BJ (cell line): ENCODE measurements at places on chromosomes 1 and 21.

- DNase-seq = no peak
Observed at GRCh38 chr1:173297798-173298391, 90.8 kb upstream of the TNFSF4 start.

DNA sequence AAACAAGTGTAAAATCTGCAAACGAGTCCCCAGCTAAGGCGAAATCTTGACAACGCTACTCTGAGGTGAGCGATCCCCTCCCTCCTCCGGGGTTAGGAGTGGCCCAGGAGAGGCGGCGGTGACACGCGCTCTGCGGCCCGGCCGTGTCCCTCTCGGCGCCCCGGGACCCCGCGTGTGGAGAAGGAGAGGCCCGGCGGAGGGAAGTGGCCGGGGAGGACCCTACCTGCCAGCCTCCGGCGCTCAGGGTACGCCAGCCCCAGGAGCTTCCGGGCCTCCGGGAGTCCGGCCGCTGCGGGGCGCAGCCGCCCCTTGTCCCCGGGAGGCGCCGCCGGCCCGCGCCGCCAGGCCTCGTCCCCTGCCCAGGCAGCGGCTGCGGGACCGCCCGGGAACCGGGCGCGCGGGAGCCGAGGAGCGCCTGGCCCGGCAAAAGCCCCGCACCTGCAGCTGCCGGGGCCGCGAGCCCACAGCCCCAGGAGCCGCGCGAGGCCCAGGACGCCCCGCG lies 543 bp downstream of the ABCB10 start:
- DNase-seq = no peak

DNA sequence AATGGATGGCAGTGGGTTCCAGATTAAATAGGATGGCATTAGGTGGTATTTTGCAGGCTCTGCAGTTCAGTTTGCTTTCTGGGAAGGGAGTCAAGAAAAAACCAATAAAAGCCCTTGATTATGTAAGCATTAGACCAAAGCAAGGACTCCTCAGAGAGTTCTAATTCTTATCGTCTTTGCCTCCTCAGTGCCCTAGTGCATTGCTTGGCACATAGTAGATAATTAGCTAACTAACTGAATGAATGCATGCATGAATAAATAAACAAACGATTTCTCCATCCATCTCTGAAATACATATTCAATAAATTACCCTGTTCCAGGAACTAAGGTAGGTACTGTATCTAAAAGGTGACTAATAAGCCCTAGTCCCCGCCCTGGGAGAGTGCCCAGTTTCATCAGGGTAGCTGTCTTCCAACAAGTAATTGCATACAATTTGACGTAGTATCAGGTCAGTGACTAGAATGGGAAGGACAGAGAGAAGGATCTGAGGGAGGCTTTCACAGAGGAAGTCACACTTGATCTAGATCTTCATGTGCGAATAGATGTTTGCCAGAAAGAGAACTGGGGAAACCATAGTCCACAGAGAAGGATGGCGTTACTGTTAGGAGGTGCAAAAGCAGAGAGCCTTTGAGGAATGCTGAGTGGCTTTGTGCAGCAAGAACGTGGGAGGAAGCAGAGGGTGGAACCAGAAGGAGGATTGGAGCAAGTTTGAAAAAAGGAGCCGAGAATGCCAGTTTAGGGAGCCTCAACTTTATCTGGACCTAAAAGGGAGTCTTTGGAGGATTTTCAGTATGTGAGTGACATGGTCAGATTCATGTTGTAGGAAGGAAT lies 111.4 kb downstream of the TBX19 start:
- DNase-seq = no peak

DNA sequence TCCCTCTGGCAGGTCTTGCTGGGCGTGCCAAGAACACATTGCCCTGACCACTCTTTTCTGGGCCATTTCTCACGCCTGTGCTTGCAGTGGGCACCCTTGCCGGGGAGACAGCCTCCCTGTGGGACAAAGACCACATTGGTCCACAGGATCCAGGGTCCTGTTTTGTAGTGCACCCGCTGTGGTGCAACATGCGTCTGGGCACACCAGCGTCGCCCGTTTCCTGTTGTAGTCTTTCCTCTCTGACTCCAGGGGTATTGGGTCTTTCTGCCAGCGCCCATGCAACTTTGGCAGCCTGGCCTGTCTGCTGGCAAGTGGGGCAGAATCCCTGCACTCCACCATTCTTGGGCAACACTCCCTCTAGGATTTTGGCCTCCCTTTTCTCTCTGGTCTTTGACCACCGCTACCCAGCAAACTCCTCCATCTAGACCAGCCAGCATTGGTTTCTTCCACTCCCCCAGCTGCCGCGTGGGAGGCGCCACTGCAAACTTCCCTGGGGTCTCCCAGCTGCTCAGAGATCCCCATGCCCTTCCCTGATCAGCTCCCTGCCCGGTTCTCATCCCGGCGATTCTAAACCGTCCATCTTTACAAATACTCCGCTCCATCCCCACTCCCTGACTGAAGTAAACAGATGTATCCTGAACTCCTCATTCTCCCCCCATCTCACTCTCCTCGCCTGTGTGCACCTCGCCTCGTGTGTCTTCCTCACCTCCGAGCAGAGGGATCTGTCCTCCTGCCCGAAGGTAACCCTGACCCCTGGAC lies 1.2 kb upstream of the TPRG1L start:
- no peak for DNase-seq

DNA sequence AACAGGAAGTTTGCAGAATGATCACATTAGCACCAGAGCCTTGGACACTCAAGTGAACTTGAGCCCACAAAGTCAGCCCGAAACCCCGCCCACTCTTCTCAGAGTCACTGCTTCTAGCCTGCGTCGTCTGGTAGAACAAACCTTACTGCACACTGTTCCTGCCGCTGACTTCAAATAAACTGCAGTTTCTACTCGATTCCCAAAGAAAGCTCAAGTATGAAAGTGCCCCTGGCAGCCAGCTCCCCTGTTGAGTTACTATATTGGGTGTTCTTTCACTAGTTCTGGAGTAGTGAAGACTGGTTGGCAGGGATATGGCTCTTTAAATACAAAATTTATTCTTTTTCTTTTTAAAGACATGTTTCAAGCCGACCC lies 164.7 kb downstream of the GALNT2 start:
- DNase-seq = no peak

GRCh38 chr21:41459884-41460534 lies 34.0 kb downstream of the MX1 start:
- DNase-seq = no peak

DNA sequence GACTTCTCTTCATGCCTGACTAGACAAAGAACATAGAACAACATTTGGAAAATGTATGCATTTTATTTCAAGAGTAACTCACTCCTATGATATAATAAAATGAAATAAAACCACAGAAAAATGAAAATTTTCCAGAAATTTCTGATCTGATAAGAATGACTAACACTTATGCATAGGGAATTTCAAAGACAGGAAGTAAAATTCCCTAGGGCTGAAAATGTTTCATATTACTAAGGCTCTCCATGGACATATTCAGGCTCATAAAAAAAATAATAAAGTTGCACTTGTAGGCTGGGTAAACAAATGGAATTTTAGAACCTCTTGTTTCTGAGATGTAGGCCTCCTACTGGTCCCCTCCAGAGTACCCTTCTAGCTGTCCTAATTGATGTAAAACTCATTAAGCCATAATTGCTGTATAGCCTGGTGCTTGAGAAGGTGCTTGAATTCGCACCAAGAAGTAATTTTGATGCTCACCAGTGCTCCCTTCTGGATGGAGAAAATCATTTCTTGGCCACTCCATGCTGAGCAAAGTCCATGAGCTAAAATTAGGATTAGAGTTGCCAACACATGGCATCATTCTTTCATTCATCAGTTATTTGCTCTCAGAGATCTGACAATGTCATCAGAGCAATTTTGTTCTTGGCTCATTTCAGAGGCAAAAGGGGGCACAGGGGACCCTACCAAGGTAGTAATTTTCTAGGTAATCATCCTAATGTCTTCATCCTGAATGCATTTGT lies 641.0 kb upstream of the CAMK1G start:
- no peak for DNase-seq

DNA sequence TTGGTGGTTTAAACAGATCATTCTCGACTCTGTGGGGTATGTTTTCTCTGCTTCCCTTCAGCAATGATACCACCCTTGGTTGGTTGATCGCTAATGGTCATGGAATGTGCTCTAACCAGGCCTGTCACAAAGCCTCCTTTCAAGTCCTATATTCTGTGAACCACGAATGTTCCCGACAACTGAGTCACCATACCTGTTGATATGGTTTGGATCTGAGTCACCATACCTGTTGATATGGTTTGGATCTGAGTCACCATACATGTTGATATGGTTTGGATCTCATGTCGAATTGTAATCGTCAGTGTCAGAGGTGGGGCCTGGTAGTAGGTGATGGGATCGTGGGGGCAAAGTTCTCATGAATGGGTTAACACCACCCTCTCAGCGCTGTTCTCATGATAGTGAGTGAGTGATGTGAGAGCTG lies 10.2 kb upstream of the CAMK2N1 start:
- DNase-seq = no peak

- no peak for DNase-seq
Observed at GRCh38 chr1:100325415-100326324, 26.6 kb upstream of the CDC14A start.

DNA sequence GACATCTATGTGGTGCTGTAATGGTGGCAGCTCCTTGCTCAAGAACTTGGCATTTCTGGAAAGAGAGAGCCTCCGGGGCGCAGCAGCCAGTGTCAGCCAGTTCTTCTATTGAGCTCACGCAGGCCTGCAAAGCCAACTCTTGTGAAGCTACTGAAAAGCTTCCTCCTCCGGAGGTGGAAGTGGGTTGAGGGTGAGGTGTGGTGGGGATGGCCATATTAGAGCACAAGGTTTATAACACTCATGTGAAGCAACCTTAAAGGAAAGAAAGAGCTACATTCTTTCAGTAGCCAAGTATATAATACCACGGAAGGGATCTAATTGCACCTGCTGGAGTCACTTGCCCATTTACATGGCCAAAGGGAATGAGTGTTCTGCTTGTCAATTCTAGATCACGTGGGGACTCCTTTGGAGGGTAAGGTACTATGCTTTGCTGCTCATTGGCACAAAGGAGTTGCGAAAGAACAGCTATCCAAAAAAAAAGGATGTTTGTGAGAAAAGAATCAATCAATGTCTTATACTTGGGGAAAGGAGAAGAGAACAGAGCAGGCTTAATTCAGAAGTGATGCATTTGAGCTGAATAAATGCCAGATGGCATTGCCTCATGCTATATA lies 18.3 kb upstream of the MAP10 start:
- DNase-seq = no peak

DNA sequence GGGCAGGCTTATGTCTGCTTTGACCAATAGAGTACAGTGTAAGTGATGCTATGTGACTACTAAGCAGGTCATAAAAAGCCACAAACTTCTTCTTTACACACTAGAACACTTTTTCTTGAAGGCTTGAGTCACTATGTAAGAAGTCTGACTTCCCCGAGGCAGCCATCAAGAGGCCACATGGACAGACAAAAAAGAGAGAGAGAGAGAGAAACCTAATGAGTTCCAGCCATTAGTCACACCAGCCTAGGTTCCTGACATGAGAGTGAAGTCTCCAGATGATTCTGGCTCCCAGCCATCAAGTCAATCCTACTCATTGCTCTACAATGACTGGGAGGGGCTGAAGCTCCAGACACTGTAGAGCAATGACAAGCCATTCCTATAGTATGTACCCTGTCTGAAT lies 101.4 kb downstream of the LHX9 start:
- DNase-seq = peak; percentile 88

- no peak for DNase-seq
Observed at GRCh38 chr1:55572878-55573734, 357.9 kb upstream of the USP24 start.

DNA sequence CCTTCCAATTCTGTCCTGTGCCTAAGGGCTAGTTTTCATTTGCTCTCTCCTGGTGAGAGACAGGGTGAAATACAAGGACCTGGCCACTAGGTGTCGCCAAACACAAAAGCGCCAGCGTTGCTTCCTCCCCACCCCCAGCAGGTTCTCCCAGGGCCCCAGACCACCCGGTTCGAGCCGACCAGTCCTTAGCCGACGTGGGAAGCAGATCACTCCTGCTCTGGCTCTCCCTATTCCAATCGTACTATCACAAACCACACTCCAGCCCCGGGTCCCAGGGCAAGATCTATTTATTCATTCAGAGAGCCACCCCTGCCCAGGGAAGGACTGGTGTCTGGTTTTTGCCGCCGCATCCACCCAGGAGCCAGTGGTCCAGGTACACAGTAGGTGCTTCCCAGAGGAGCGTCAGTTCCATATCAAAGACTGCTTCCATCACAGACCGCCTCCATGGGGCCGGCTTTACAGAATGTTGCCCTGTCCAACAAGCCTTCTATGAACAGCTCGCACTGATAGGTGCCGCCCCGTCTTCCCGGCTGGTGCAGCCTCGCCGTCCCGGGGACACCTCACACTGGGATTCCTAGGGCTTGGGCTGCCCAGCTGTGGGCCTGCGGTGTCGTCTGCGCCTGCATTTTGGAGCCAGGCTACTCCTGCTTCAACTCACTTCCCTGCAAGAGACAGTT lies 35.0 kb downstream of the CTNNBIP1 start:
- DNase-seq = no peak

DNA sequence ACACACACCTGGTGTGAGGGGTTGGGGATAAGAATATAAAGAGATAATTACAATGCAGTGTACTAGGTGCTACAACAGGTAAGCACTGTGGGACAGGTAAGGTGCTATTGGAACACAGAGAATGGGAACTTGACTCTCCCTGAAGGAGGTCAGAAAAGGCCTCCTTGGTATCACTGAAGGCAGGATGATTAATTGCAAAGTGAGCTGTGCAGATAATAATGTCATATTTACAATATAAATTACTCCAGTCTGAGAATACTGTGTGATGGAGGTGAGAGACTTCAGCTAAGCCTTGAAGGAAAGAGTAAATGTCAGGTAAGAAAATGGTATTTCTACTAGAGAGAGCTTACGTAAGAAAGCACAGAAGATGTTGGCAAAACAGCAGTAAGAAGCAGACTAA lies 91.6 kb downstream of the EPS15 start:
- no peak for DNase-seq

DNA sequence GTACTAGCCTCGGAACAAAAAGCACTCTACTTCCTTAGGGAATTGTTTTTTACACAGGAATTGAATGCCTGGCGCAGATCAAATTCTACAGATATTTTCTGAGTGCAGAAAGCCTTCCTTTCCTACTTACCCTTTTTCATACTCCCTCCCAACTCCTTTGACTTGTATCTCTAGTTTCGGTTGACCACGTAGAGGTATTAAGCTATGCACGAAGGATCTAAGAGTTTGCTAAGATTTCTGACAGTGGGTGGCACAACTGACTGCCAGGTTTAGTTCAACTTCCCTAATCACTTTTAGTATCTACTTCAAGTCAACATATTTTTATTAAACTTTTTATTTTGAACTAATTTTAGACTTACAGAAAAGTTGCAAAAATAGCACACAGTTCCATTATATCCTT lies 5.0 kb downstream of the TOR1AIP2 start:
- DNase-seq = no peak

DNA sequence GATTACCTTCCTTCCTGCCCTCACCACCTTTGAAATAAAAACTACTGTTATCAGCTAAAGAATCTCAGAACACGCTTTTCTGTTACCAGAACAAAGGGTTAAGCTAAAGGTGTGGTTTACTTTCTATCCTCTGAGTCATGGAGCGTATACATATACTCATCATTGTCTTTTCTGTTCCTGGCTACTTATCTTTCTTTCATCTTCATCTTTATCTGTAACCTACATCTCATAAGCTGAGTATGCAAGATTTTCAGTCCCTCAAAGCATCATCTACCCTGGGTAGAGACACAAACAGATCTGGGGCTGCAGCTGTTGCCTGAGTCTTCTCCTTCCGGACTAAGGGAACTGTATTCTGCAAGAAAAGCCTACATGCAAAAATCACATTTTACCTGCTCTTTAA lies 75.6 kb downstream of the LMO4 start:
- DNase-seq = no peak
